ENCODE measurements at places on chromosomes 6 and 20.

GRCh38 chr6:15264902-15265761 lies 19.3 kb downstream of the JARID2 start:
- no peak for DNase-seq

GRCh38 chr6:168542301-168542700 lies 101.3 kb downstream of the SMOC2 start:
- no peak for DNase-seq

GRCh38 chr6:116533233-116533957 lies 12.1 kb downstream of the TRAPPC3L start:
- DNase-seq, result no peak

DNA sequence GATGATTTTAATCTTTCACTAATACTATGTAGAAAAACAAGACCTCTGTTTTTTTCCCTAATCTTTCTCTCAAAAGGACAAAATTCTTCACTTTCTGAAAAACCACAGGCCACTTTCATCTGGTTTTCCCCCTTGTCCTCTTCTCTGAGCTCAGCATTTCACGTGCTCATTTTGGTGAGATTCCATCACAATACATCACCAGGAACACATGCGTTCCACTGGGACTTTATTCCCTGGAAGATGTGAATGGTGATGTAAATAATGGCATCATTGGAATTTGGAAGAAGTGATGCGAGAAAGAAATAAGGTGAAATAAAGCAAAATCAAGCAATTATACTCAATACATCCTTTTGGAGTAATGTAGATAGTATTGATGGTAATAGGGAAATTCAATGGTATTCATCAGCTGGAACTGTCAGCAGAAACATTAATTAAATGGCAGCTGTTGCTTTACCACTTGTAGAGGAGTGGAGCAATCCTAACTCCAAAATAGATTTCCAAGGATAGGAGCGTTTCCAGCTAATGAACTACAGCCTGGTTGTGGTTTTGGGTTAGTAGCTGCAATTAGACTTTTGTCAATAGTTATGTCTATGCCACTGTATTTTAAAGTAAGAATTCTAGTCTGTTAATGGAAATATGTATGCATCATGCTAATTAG lies 11.5 kb downstream of the FILIP1 start:
- no peak for DNase-seq

DNA sequence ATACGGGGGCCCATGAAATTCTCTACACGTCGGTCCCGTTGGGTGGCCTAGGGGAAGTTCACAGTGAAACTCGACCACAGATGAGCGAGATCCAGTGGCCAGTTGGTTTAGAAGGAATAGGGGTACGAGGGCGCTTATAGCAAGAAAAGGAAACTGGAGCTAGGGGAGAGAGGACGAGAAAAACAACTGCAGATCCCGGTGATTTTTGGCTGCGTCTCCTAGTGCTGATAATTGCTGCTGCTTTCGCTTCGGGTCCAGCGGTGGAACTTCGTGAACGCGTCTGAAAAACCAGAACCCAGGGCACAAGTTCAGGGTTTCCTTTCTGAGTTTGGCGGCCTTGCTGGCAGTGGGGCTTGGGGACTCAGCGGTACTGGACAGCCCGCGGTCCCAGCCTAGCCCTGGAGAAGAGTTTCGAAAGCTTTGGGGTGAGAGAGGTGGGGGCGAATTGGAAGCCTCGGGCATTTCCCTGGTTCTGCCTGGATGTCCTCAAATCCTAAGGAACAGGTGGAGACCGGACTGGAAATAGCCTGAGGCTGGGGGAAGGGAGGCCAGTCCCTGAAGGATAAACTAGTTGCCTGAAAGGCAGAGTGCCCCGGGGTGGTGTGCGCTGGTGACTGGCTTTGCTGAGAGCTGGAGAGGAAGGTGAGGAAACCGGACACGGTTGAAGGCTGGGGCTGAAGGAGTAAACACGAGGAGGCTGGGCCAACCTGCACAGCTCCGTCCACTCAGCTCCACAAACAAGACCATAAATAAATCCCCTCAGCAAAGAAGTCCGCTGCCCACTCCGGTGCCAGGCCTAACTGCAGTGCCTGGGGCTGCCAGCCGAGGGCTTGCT lies 793 bp downstream of the GMPR start:
- DNase-seq, result no peak

GRCh38 chr20:64077094-64077493 lies 2.2 kb downstream of the RGS19 start:
- no peak for DNase-seq

- DNase-seq, result no peak
Observed at GRCh38 chr20:51363378-51363777, 179.1 kb downstream of the NFATC2 start.

- no peak for DNase-seq
Observed at GRCh38 chr6:37804586-37804985, 14.9 kb upstream of the ZFAND3 start.

DNA sequence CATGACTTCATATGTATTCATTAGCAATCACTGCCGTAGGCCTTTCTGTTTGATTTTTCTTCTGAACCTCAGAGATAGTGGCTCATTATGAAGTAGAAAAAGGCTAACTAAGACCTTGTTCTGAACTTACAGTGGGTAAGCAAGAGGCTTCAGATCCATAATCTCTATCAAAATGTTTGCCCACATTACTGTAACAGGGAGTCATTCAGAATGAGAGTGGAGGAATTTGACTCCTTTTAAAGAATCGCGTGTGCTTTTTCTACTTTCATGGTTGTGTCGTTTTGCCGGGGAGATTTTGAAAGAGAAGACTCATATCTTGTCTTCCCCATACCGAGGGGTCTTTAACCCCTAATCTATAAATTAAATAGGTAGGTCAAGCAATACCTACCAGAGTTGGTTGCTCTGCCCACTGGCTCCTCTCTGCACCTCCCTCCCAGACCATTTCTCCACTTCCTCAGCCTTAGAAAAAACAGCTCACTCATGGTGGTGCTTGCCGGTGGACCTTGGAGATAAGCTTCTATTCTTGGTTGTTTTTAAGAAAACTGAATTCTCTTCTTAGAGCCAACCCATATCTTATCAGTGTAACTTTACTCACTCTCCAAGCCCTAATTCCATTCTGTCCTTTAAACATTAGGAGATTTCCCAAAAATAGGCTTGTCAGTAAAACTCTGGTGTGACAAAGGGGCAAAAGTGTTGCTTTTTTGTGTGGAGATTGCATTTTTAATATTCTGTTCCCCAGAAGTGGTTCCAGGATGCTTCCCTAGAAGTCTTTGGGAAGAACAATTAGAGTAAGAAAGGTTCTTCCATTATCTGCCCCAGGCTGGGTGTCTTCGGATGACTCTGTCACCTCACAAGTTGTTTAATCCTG lies 56.6 kb downstream of the E2F3 start:
- DNase-seq, result no peak

GRCh38 chr6:109235481-109236038 lies 140.3 kb downstream of the CEP57L1 start:
- DNase-seq, result no peak

- DNase-seq, result no peak
Observed at GRCh38 chr6:167782698-167783517, 43.8 kb upstream of the AFDN start.

GRCh38 chr6:167578371-167578901 lies 248.3 kb upstream of the AFDN start:
- DNase-seq, result peak; percentile 75

GRCh38 chr6:109471105-109471810 lies 11.8 kb downstream of the ZBTB24 start:
- DNase-seq, result peak; percentile 60

DNA sequence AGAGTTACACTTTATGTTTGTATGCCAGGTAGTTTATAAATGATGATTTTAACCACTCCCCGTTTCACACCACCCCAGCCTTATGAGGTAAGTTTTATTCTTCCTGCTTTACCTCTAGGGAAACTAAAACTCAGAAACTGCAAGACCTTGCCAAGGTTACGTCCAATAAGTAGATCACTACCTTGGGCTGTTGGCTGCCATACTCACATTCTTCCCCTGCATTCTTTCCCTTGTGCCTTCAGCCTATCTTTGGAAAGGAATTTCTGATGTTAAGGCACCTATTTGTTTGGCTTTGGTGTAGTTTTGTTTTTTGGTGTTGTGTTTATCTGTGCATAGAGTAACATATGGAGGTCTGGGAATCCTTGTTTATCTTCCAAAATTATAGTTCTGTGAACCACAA lies 122.1 kb downstream of the UST start:
- DNase-seq, result no peak

DNA sequence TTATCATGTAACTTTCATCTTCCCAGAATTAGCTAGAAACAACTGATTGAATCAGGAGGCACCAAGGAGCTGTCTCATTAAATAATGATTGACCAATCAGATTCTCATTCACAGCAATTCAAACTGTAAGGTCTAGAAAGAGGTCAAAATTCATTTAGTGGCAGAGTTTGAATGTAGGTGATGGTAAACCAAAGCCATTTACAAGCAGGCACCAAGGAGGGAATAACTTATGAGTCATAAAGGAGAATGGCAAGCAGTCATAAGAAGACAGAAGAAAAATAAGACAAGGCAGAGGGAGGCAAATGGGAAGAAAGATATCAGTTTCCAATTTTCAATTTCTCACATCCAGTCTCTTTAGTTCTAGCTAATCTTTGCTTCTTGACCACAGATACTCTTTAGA lies 52.9 kb upstream of the DEFB112 start:
- no peak for DNase-seq

GRCh38 chr6:136108361-136108945 lies 141.7 kb downstream of the MTFR2 start:
- DNase-seq, result no peak

GRCh38 chr6:157302736-157303135 lies 20.6 kb downstream of the TMEM242 start:
- no peak for DNase-seq

DNA sequence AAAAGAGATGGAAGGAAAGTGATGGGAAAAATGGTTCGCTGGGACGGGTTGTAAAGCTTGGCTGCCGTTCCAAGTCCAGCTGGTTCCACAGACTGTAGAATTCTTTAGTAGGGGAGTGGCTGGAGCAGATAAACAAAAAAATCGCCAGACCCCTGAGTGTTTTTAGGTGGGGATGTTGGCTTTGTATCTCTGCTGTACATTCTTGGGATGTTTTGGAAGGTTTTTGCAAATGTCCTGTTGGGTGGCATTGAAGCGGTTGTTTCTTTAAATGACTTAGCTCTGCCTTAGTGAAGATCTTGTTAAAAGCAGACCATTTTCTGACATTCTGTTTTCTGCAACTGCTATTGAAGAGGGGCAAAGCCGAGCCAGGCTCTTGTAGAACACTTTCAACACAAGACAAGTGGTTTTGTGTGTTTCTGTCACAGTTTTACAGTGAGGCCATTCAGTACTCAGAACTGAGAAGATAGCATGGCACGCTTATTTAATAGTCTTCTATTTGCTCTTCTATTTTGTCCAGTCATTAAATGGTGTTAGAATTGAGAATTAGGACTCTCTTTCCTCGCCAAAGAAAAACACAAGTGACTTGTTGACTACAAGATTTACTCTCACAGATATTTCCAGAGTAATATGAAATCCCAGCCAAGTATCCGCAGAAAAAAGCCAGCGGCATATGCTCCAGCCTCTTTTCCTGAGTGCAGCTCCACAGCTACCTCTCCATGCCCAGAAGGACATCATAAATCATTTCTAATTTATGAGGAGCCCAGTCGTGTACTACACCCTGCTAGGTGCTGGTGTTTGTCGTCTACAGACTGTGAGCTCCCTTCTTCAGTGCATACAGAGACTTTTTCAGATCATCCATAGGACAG lies 65.8 kb downstream of the PHACTR2 start:
- no peak for DNase-seq

DNA sequence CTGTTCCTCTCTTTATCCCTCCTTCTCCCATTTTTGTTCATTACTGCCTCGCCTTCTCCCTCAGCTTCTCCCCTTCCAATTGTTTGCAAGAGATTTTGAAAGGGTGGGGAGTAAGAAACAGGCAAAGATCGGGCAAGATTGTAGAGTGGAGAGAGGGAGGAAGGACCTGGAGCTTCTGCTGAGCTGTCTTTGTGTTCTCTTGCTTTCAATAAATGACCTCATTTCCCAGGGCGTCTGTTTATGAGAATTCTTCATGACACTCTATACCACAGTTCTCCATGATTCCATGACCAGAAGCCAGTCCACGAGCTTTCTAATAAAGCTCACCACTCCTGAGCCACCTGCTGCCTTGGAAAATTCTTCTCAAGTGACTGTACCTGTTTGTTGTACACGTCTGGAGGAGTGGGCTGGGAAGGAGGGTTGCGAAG lies 50.0 kb upstream of the PLEKHG1 start:
- DNase-seq, result no peak

DNA sequence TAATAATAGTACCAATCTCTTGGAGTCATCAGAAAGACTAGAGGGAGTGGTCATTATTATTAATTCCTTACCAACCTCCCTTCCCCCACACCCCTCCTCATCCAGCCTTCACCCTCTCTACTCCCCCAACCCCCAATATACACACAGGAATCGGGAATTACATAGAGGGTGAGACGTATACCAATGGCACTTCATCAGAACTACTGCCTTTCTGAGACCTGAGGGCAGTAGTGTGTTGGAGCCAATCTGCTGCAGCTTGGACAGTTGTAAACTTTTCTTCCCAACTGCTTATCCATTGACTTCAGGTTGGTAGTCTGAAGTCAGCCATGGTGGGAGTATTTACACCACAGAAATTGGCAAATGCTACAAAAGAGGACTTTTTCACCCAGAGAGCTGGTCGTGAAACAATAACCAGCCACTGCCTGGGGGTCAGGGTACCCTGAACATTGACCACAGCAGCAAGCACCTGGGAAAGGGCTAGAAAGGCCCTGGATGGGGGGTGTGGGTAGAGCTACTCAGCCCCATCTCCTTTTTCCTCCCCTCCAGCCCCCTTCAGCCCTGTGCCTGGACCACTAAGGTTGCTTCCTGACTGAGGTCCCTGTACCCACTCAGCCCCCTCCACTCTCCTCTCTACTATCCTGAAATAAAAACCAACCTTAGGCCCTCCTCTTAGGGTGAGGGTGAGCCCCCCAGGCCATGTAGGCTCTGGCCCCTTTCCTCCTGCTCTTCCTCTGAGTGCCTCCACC lies 161.5 kb downstream of the MRPL14 start:
- DNase-seq, result peak; percentile 37

- DNase-seq, result no peak
Observed at GRCh38 chr20:10637031-10637559, 36.7 kb downstream of the JAG1 start.

- DNase-seq, result peak; percentile 98
Observed at GRCh38 chr20:50292591-50293283, 102.1 kb downstream of the CEBPB start.

DNA sequence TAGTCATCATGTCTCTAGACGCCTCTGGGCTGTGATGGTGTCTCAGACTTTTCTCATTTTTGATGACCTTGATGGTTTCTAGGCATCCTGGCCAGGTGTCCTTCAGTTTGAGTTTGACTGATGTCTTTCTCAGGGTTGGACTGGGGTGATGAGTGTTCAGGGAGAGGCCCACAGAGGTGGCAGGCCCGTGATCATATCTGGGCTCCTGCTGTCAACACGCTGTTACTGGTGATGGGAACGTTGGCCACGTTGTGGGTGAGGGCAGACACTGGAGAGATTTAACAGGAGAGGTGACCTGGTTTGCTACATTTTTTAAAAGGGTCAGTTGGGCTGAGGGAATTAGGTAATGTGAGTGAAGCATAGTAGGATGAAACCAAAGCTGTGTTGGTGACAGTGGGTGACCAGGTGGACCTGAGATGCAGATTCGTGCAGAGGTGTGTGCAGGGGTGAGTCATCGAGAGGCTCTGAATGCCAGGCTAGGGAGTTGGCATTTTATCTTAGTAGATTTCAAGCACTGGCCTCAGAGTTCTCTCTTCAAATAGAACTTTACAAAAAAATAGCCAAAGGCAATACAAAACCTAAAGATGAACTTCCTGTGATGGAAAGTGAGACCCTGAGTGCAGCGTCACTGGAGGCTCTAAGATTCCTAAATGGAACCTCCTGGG lies 174.1 kb downstream of the CDH26 start:
- no peak for DNase-seq

GRCh38 chr6:33211136-33211535 lies 2.8 kb downstream of the RING1 start:
- DNase-seq, result no peak

Measured in vagina (tissue), 2 donors.